ENCODE measurements at places on chromosomes 3 and 15.
A peak's percentile ranks its signal among the peaks of the same experiment; 100 is the strongest.

DNA sequence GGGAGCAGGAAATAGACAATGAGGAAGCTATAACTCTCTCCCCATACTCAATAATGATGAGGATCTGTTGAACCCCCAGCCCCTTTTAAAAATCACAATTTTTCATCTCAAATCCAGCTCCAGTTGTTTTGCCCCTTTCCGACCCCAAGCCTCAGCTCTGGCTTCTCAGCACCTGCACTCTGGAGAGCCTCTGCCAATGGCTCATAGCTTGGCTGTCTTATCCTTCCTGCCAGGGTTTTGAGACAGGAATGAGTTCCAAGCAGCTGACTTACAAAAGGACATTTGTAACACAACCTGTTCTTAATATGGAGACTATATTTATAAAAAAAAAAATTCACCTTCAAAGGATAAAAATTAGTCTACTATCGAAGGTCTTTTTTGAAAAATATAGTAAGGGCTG, 105.9 kb upstream of the NEDD4 start:
- DNase-seq: no peak

GRCh38 chr15:29669823-29670222, 152.4 kb downstream of the TJP1 start:
- DNase-seq: no peak

GRCh38 chr3:25555695-25556437, 108.8 kb downstream of the TOP2B start:
- DNase-seq: no peak

DNA sequence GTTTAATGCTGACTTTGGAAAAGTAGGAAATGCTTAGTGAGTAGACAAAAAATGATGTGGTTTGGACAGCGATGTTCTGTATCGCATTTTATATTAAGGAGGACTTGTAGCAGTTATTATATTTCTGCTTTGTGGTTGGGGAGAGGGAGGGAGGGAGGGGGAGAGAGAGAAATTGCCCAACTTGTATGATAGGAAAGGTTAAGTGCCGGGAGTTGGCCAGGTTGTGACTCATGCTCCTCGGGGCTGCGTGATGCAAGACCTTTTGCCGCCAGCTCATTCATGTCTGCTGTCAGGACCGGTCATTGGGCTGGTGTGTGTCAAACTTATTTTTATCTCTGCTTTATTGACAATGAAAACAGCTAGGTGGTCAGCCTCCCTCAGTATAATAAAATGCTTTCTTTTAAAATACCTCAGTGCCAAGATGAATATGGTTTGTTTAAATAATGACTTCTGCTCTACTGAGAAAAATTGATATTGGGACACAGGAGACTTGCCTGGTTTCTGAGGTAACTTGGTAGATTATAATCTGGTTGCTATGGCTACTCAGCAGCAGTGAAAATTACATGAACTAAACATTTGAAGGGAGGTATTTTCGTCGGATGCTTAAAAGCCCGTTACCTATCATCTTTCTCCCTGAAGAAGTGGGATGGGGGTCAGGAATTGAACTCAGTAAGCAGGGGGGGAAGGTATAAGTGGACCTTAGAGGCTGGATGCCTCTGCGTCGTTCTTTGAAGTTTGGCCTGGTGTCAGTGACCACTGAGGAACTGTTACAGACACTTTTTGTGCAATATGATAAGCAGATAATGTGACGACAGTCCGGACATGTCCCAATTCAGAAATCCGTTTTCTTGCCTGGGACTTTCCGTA, 90.7 kb downstream of the FNDC3B start:
- DNase-seq: no peak

DNA sequence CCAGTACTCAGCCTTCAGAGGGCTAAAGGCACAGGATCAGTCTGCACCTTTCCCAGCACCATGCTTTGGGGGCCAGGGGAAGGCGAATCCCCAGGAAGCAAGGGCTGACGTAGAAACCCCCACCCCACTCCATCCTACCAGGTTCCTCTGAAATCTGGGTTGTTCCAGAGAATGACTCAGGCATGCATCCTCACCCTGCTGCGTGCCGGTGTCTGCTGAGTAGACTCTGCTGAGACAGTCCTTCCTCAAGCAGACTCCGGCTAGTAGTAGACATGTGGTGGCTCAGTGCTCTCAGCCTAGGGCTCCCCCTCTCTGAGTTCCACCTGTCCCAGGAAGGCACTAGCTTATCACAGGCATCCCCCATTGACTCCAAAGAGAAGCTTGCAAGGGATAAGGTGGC, 9.0 kb downstream of the TMEM43 start:
- no peak for DNase-seq

- no peak for DNase-seq
Measured at GRCh38 chr3:73114711-73115110, 53.3 kb downstream of the EBLN2 start.

DNA sequence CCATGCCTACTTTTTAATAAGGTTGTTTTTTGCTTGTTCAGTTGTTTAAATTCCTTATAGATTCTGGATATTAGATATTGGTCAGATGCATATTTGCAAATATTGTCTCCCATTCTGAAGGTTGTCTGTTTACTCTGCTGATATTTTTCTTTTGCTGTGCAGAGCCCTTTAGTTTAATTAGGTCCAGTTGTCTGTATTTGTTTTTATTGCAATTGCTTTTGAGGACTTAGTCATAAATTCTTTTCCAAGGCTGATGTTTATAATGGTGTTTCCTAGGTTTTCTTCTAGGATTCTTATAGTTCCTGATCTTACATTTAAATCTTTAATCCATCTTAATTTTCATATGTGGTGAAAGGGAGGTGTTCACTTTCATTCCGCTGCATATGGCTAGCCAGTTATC, 77.4 kb downstream of the PTPRG start:
- no peak for DNase-seq

DNA sequence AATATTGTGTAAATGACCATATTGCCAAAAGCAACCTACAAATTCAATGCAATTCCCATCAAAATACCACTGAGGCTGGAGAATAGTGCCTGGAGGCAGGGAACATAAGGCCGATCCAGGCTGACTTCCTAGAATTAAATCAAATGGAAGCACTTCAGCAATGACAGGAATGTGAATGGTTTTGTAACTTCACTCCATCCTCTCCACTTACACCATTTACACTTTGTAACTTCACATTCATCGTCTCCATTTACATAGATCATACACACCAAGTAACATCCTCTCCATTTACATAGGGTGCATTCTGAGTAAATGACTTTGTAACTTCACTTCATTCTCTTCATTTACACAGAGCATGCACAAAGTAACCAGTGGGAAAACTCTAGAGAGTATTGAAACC, 11.6 kb downstream of the STRIT1 start:
- DNase-seq: no peak

DNA sequence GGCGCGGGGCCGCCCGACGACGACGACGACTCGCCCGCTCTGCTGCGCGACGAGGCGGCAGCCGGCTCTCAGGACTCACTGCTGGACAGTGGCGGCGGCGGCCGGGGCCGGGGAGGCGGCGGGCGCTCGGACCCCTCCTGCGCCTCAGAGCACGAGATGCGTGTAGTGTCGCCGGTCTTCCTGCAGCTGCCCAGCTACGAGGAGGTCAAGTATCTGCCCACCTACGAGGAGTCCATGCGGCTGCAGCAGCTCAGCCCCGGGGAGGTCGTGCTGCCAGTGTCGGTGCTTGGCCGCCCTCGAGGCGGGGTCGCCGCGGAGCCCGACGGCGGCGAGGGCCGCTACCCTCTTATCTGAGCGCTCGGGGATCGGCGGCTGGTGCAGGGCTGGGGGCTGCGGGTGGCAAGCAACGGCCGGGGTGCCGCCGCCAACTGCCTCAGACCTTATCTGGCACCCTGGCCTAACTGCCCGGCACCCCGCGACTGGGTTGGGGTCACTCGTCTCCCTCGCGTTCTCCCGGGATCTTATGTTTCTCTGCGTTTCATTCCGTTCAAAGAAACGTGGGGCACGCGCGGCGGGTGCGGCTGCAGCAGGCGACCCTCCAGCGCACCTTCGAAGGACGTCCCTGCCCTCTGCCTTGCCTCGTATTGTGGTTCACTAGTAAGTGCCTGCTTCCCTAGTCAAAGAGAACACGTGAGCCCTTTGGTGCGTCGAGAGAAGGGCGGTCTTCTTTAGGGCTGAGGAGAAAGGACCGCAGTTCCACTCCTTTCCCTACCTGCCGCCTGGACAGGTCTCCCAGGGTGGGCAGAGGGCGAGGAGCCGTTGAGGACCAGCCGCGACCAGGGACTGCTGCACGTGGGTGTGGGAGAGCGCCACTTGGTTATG, 1.0 kb downstream of the C3orf80 start:
- peak; percentile 29 for DNase-seq

GRCh38 chr3:57832900-57833313, 76.8 kb downstream of the SLMAP start:
- no peak for DNase-seq

DNA sequence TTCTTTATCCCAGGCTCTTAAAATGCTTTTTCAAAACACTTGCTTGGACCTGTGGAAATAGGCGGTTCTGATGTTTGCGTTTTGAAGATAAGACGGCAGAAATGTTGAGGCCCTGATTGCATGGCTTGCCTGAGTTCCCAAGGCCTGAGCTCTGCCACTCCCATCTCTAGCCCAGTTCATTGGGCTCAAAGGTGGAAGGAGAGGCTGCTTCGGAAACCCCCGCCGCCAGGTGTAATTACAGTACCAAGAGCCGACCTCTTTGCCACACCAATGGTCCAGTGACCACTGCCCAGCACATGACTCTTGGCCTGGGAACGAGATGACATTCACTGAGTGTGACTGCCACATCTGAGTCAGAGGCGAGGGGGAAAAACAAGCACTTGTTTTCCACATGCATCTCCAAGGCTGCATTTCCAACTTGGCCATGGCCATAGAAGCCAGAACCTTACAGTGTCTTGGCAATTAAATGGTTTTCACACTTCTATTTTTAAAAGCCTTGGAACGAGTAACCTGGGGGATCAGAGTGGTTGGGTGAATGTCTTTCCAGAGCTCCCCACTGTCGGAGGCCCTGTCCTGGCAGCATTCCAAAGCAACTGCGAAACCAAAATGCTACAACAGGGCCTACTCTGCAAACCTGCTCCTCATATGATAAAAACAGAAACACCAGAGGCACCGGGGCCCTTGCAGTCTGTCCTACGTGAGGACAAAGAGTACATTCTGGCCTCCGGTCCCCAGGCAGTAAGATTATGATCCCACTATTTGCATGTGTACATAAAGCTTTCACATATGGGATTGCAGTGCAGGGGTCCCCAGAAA, 63.8 kb upstream of the CGNL1 start:
- DNase-seq: no peak

- no peak for DNase-seq
Measured at GRCh38 chr3:181725131-181725731, 13.5 kb downstream of the SOX2 start.

DNA sequence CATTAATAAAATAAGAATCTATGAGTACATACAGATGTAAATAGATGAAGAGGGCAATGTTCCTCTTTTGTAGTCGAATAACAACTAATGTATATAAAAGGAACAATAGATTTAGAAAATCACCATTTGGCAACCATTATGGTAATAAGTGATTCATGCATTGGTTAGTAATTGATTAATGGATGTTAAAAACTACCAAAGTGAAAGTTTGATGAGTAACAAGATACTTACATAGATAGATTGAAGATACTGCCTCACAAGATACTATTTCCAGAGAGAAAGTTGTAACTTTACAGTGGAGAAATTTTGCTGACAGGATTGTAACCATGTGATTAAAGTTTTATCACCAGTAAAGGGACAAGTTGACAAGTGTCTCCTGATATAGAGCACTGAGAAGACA, 55.0 kb downstream of the TCF12 start:
- DNase-seq: no peak

- no peak for DNase-seq
Measured at GRCh38 chr3:123119802-123120201, 53.0 kb downstream of the PDIA5 start.

GRCh38 chr3:20747741-20748140, 561.7 kb upstream of the SGO1 start:
- DNase-seq: no peak

Data from NCI-H1092 (cell line).